ENCODE measurements at places on chromosomes 11 and 22.

- DNase-seq = no peak
These were observed 14.3 kb downstream of the FGF3 start for GRCh38 chr11:69804769-69805508.

- no peak for DNase-seq
These were observed 19.3 kb upstream of the CBX7 start for GRCh38 chr22:39171623-39172264.

GRCh38 chr11:31326470-31327148 lies 42.9 kb downstream of the DCDC1 start:
- no peak for DNase-seq

DNA sequence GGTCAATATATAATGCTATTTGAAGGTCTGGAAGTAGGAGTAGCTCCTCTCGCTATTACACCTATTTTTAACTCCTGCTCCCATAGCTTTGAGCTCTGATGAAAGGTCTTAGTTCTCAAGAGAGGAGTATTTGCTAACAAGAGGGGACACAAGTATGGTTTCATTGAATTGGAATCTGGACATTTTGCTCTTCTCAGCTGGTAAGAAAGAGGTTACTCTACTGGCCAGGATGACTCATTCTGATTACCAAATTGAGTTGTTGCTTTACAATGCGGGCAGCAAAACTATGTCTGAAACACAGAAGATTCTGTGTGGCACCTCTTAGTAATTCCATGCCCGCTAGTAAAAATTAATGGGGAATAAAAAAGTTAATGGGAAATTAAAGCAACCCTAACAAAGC lies 63.6 kb upstream of the EP300 start:
- DNase-seq = no peak

DNA sequence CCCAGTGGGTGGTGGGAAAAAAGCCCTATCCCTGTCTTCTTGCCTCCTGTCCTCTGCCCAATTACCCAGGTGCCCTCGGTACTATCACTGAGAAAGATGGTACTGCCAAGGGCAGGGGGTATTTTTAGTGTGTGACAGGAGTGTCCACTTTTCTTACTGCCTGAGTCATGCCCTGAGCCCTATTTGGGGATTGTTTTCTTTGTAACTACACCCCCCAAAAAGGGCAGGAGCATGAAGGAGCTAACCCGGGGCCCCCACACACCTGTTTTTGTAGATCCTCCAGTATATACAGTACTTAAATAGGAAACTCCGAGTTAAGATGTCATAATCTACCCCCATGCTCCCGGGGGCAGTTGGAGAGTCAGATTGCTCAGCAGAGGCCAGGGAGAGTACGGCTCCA lies 3.8 kb downstream of the SMTNL1 start:
- no peak for DNase-seq

DNA sequence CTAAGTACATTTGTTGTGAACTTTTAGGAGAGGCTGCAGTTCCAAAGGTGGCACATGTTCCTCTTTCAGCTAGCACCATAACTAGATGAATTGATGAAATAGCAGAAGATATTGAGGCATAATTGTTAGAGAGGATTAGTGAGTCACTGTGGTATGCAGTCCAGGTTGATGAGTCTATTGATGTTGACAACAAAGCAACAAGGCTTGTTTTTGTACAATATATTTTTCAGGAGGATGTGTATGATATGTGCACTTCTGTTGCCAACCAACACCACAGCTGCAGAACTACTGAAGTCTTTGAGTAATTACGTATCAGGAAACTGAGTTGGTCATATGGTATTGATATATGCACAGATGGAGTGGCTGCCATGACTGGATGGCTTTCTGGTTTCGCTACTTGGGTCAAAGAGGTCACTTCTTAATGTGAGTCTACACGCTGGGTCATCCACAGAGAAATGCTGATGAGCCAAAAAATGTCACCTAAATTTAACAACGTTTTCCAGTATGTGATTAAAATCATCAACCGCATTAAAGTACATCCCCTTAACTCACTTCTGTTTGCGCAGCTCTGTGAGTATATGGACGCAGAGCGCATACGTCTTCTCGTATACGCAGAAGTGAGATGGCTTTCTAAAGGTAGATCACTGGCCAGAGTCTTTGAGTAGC lies 261.3 kb upstream of the ANO5 start:
- DNase-seq = no peak

DNA sequence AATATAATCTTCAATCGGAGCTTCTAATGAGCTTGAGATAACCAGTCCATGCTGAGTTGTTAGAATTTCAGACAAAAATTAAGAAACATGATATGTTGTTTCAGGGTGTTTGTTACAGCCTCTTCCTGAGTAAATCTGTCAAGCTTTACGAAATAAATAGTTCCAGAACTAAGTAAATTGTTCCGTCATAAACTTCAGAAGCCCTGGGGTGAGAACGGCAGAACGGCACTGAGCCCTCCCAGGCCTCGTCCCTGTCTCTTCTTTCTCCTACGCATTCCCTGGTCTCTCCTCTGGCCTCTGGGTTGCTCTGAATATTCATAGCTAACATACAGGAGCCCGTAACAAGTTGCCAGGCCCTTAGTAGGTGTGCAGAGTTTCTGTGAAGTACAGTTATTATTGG lies 390.8 kb upstream of the NARS2 start:
- DNase-seq = no peak

GRCh38 chr11:74685338-74685737 lies 45.9 kb downstream of the CHRDL2 start:
- DNase-seq = no peak

DNA sequence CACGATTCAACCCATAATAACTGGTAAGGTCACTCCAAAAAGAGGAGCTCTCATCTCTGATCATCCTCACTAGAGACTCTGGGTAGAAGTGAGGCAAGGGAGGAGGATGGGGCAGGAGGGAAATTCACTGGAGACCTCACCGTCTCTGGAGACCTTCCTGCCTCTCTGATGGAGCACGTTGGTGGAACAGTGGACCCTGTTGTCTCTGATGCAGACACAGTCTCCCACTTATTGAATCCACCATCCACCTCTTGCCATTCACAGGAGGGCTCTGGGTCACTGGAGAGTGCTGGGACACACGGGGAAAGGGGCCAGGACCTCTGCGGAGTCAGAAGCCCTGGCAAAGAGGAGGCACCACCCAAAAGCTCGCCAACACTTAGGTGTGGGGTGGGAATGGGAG lies 137.6 kb upstream of the SEZ6L start:
- no peak for DNase-seq

DNA sequence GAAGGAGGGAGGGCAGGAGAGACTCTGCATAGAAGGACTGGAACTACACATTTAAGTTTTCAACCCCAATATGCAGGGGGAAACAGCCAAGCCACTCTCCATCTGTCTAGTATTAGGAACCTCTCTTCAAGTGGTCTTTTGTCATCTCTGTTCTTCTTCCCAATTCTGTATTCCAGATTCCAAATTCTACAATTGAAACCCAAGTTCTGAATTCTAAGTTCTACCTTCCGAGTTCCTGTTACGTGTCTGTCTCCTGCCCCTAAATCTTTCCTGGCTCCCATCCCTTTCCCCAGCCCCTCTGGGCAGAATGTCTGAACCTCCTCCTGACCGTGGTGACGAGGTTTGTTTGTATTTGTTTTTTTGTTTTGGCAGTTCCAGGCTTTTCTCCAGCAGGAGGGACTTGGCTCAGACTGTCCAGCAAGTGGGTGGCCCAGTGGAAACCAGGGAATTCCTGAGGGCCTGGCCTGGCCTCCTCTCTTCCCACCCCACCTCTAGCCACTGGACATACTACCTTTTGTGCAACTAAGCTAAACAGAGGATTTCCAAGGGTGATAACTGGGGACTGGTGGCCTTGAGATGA lies 1.6 kb upstream of the THOC5 start:
- no peak for DNase-seq

DNA sequence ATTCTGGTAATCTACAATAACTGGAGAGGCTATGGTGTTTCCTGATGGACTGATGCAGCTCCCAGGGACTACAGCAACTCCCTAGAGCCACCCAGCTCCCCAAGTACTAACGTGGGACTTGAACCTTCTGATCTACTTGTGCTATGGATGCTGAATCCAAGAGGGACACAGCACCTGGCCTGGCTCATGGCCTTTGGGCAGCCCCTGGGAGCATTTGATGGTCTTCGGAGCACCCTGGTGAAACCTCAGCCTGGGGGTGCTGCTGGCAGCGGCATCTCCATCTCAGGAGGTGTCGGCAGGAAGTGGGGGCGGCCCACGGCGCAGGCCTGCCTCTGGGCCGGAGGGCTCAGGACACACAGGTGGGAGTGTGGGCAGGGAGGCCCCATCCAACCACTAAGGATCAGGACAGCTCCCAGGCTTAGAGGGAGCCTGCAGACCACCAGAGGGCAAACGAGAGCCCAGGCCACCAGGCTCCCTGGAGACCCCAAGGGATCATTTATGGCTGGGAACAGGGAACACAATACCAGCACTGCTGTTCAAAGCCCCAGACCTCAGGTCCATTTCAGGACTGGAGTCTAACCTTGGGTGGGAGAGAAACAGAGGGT lies 8.7 kb downstream of the EHD1 start:
- no peak for DNase-seq

DNA sequence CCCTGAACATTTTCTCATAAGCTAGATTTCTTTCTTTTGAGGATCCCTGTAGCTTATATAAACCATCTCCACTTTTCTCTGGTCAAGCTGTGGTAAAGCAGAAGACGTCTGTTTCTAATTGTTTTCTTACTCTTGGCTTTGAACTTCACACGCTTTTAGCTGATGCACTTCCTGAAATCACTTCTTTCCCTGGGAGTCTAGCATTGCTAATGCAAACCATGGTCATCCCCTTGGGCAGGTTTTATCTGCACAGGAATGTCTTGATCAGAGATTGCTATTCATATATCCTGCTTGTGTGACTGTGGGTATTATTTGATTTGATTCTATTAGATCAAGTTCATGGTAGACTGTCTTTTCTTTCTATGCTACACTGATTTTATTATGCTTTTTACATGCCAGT lies 199.2 kb upstream of the POU2AF2 start:
- no peak for DNase-seq

DNA sequence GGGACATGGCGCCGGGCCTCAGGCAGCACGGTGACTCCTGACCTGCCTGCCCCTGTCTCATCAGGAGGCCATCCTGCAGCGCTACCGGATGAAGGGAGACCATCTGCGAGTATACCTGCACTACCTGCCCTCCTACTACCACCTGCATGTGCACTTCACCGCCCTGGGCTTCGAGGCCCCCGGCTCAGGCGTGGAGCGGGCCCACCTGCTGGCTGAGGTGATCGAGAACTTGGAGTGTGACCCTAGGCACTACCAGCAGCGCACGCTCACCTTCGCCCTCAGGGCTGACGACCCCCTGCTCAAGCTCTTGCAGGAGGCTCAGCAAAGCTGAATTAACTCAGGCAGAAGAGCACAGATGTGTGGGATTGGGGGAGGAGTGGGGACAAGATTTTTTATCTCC lies 10.2 kb upstream of the ST3GAL4 start:
- DNase-seq = no peak

- DNase-seq = no peak
These were observed 377.7 kb downstream of the TENM4 start for GRCh38 chr11:79062814-79063762.

DNA sequence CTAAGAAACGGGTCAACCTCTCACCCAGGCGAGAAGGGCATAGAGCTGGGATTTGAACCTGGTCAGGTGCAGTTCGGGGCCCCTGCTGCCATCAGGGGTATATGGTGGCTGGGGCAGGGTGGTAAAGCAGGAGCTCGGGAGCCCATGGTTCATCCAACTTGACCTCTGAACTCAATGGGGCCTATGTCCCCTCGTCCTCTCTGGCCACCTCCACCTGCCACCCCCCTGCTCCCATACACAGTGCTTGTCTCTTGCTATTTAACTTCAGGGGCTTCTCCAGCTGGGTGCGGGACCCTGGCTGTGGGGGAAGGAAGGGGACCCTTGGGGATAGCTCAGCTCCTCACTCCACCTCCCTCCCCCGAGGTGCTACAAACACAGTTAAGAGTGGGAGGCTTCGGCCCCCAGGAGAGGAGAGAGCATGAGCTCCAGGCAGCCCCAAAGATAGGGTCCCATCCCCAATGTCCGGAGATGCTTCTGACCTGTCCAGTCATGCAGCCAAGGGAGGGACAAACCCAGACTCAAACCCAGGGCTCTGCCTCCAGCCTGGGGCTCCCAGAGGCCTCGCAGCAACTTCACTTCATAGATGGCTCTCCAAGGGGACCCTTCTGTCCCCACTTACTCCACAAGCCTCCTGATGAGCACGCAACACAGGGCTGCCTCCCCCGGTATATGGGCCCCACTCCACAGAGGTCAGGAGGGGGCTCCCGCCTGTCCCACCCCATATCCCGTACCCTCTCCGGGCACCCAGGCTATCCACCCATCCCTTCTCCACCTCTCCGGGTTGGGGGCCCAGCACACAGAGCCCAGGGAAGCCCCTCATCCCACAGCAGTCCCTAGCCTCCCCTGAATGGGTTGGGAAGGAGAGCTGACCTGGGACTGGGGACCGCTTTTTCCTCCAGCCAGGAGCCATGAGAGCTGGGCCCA lies 712 bp downstream of the IL2RB start:
- DNase-seq = no peak

GRCh38 chr11:20861322-20861721 lies 191.9 kb downstream of the NELL1 start:
- DNase-seq = no peak

DNA sequence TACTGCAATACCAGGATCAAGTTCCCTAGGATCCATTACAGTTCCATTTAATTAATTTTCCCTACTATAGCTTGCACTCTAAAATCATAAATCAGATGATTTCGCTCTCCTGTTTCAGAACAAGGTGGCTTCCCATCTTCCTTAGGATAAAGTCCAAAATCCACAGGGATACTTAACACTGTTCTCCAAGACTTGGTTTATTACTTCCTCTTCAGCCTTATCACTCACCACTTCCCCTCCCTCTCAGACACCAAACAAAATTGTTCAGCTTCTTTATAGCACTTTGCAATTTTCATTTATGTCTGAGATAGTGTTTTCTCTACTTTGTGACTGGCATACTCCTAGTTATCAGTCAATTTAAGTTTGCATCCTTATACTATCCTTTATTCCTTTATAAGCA lies 124.6 kb downstream of the GRIA4 start:
- no peak for DNase-seq

GRCh38 chr11:57251491-57252104 lies 14.5 kb upstream of the APLNR start:
- no peak for DNase-seq

DNA sequence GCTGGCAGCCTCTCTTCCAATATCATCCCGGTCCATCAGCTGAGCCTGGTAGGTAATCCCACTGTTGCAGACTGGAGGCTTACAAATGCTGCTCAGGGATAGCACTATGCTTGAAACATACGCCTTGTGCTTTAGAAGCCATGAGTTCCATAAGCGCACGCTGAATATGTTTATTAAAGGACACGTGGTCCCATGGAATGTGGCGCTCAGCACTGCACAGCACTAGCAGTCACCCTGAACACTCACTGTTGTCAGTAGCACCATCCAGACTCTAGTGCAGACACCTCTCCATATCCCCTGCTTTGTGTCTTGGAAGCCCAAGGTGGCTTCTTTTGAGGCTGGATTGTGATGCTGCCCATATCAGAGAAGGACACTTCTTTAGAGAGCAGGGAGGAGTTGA lies 120.9 kb downstream of the MAML2 start:
- DNase-seq = no peak
